ENCODE measurements at places on chromosomes 6 and 20. TPM values are rescaled to one million over a fixed set of nuclear protein-coding genes. Genes with fewer than 3 reads are reported as not detected.

Gene HCRTR2
- not detected for polyA plus RNA-seq

GRCh38 chr6:53240761-53241160 is 92.1 kb upstream of the GCM1 start:
- no peak for DNase-seq

- DNase-seq = no peak
These were observed 560.4 kb upstream of the SYNCRIP start for GRCh38 chr6:86203044-86203443.

GRCh38 chr6:5135788-5136376 is 50.7 kb downstream of the PPP1R3G start:
- DNase-seq = no peak

DNA sequence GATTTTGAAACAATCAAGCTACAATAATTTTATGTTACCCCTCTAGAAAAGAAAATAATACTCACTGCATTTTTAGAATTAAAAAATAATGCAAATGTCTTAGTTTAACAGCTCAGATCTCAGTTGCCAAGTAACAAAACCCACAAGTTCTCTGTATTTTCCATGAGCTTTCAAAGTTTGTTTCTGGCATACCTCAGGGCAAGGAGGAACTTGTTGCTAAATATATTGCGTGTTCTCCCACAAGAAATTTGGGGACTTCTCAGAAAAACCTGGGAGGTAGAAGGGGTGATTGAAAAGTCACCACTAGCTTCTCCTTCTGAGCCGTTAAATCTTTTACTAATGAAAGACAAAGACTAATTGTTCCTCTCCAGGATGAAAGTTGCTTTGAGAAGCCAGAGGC is 236.8 kb upstream of the MARCKS start:
- no peak for DNase-seq

All from forelimb muscle (tissue), 1 donor.